ENCODE measurements at places on chromosomes 11 and 22.

GRCh38 chr11:66747480-66747879 is 18.5 kb upstream of the SPTBN2 start:
- no peak for DNase-seq

- DNase-seq = no peak
Measured at GRCh38 chr22:22789233-22789921, 98.2 kb upstream of the IGLL5 start.

- DNase-seq = no peak
Measured at GRCh38 chr22:26482161-26482560, 1.4 kb downstream of the HPS4 start.

DNA sequence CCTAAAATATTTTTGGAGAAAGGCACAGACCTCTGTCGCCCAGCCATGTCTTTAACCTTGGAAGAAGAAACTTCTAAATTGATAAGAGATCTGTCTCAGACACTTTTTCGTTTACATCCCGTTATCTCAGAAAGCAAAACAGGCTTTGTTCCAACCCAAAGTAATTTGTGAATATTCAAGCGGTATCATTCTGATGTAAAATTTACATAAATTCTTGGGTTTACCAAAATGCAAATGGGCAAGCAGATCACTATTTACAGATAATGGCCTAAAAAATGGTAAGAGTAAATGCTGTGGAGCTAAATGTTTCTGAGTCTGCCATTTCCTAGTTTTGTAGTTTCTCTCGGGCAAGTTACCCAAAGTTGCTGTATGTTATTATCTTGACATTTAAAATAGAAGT is 101.9 kb upstream of the VPREB1 start:
- DNase-seq = no peak

DNA sequence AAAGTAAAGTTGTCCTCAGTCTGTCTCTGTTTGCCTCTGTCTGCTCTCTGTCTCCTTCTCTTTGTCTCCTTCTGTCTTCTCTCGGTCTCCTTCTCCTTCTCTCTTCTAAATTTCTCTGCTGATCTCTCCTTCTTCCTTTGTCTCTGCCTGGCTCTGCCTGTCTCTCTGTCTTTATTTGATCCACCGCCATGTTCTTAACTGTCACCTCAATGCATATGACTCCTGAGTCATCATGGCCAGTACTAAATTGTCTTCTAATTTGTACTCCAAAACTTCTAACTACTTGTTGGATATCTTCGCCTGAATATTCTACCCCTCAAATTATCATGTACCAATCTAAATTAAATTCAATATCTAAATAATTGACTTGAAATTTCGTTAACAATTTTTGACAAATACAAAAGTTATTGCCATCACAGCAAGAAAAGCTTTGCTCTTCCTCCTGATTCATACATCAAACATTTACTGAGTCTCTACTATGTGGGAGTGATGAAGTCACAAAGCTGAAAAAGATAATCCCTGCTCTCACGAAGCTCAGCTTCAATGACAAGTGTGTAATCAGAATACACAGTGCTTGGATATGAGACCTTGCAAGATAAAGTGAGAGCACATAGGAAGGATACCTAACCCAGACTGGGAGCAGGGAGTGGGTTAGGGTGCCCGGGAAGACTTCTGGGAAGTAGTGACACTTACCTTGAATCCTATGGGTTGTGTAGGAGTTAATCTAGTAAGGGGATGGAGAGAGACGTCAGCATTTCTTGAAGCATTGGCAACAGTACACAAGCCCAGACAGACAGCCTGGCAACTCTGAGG is 193.0 kb downstream of the MAML2 start:
- DNase-seq = no peak

- no peak for DNase-seq
Measured at GRCh38 chr11:68396516-68396915, 64.0 kb upstream of the PPP6R3 start.

GRCh38 chr11:17150521-17150920 is 57.3 kb downstream of the PIK3C2A start:
- DNase-seq = no peak

- no peak for DNase-seq
Measured at GRCh38 chr11:77789061-77789730, 31.3 kb downstream of the RSF1 start.

DNA sequence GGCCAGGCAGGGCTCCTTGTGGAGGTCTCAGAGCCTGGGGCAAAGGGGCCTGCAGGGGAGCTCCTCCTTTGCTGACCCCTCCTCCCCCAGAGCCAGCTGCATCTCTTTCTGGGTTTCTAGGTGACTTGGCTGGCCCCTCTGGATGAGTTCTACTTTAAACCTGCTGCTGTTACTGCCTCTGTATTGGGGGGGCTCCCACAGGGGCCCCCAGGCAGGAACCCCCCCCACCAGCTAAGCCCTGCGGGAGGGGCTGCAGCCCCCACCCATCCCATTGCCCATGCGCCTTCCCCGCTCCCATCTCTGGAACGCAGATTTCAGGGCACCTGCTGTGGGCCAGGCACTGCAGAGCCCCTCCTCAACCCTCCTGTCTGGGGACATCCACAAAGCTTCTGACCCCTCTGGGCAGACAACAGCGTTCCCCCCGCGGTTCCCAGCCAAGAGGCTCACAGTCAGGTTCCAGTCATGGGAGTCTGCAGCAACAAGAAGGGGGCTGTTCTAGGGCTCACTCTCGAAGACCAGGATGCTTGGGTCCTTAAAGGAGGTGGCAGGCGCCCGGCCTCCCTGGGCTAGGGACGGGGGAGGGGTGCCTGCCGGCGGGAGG is 815 bp upstream of the PLCB3 start:
- no peak for DNase-seq

DNA sequence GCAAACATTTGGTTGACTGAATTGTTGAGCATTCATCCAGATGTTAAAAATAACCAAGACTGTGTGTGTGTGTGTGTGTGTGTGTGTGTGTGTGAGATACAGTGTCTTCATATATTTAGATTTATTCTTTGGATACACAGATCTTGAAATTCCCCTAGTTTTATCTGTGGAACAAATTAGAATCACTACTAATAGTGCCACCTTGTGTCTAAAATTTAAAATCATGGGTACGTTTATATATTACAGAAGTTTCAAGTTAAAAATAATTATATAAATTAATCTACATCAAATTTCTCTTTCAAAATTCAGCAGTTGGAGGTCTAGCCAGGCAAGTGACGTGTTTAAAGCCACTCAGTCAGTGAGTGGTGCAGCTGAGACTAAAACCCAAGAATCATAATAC is 1566.2 kb upstream of the TENM4 start:
- DNase-seq = no peak

- DNase-seq = no peak
Measured at GRCh38 chr11:36343436-36343835, 47.3 kb downstream of the PRR5L start.

- no peak for DNase-seq
Measured at GRCh38 chr11:995044-995751, 41.3 kb downstream of the MUC6 start.

GRCh38 chr11:83069441-83070043 is 2.2 kb downstream of the RAB30 start:
- DNase-seq = no peak

- DNase-seq = no peak
Measured at GRCh38 chr11:46050662-46051061, 70.6 kb downstream of the PHF21A start.
